Esophagus squamous epithelium (tissue), 5 donors: ENCODE measurements at places on chromosomes 7 and 10.

DNA sequence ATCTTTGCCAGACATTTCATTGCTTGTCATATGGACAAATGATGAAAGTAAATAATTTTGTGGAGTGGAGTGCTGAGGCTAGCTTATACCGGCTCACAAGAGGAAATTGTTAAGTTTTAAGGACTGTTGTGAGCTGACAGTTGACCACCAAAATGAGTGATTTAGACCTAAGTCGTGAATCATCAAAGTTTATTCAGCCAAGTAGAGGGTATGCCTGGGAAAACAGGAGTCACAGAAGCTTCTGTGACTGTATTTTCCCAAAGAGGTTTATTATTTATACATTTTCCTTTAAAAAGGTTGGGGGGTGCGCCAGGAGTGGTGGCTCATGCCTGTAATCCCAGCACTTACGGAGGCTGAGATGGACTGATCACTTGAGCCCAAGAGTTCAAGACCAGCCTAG lies 21.8 kb downstream of the MRPS24 start:
- no peak for DNase-seq

GRCh38 chr7:100585511-100586265 lies at the start of gene LRCH4:
LRCH4 (minus strand) TSS chr7:100586129; CDS start chr7:100586100, 29 bp downstream.
- DNase-seq = no peak

GRCh38 chr10:6056411-6057135 lies 5.6 kb downstream of the IL2RA start:
- DNase-seq = no peak

DNA sequence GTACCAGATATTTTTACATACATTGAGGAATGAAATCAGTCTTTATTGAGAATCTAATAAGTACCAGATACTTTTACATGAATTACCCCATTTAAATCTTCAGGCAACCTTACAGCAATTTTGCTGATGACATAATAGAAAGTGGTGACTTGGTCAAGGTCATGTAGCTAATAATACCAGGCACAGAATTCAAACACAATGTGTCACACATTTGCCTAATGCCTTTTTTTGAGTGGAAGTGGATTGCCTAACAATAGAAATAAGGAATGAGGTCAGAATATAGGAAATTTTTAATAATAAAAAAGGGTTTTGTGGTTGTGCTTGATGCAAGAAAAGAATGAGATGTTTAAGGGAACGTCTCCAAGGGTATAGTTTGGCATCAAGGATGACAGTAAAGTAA lies 466.6 kb upstream of the IGFBP3 start:
- no peak for DNase-seq

DNA sequence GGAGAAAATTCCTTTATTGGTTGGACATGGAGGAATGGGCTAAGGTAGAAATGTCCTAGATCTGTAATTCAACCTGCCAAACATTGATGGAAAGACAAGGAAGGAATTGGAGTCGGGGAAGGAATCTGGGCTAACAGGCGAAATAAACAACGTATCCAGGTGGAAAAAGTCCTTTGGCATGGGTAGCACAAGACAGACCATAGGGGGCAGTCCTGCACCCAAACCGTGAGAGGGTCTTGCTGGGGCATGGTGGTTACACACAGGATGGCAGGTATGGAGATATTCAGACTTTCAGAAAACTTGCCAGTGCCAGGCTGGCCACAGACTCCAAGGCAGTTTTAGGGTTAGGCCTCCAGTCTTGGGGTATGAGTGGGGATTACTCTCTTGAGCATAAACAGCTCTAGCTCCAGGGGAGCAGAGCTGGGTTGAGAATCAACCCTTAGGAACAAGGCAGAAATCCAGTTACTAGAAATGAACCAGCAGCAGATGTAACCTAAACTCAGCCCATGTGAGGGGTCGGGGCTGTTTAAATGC lies 188.6 kb upstream of the GDF10 start:
- DNase-seq = no peak

DNA sequence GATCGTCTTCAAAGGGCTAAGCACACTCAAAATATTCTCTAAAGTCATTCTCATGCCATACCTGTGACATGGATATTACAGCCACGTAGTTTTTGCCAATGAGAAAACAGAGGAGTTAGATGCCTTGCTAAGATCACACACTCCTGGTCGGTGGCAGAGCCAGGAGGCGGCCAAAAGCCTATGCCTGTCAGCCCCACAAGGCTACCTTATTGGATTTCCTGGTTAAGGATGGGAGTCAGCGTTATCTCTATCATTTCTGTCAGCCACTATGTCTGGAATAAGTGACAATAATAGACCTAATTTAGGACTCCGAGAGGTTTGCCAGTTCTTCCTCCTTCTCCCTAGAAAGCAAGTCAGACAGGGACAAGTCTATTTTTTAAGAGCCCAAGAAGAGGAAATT lies 250.8 kb downstream of the TRIL start:
- DNase-seq = no peak

- DNase-seq = no peak
These were observed 46.1 kb upstream of the PPP2R2D start for GRCh38 chr10:131854579-131855335.

DNA sequence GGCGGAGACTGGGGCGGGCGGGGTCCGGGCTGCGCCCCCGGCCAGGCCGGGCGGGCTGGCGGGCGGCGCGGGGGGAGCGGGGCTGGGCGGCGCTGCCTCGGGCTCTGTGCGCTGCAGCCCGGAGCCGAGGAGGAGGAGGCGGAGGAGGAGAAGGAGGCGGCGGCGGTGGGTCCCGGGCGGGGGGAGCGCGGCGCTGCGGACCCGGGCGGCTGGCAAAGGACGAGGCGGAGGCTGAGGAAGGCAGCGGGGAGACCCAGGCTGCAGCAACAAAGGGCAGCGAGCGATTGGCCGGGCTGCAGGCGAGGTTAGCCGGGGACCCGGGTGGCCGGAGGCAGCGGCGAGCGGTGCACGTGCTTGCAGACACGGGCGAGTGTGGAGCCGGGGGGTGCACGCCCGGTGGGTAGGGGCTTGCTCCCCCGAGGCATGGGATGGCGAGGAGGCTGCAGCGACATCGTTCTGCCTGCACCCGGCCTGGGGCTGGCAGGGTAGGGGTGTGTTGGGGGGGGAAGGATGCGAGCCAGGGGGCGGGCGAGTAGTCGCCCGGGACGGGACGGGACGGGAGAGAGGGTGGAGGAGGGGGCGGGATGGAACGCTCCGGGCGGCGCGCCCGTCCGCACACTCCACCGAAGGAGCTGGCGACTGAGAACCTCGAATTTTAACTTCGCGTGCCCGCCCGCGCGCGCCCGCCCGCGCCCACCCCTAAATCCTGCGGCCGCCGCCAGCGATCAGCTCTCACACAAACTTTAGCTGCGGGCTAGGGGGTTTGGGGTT lies 844 bp upstream of the KAT6B start:
- DNase-seq = no peak

GRCh38 chr10:71815515-71816130 lies 35.4 kb downstream of the PSAP start:
- no peak for DNase-seq

DNA sequence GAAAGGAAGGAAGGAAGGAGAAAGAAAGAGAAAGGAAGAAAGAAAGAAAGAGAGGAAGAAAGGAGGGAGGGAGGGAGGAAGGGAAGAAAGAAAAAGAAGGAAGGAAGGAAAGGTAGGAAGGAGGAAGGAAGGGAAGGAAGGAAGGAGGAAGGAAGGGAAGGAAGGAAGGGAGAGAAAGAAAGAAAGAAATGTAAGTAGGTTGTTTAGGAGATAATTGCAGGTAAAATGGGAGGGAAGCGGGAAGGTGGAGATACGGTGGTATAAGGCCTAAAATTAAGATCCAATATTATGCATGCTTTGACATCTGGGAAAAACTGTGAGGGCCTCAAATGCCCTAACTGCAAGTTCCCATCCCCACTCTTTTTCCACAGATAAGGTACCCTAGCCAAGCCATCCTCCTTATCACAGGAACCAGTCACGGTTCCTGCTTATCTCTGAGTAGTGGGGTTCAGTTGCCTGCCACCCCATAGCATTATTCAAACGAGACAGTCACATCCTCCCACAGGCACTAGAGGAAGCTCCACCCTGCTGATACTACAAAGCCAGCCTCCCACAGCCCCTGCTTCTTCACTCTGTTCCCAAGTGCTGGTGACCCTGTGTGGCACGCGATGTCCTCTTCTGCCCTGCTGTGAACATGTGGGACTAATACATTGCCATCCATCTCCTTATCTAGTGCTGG lies 28.7 kb downstream of the ST8SIA6 start:
- no peak for DNase-seq

- peak; percentile 88 for DNase-seq
These were observed 25.1 kb upstream of the DDIT4 start for GRCh38 chr10:72248468-72249151.

GRCh38 chr10:118621304-118621942 lies 26.0 kb upstream of the PRLHR start:
- DNase-seq = no peak

DNA sequence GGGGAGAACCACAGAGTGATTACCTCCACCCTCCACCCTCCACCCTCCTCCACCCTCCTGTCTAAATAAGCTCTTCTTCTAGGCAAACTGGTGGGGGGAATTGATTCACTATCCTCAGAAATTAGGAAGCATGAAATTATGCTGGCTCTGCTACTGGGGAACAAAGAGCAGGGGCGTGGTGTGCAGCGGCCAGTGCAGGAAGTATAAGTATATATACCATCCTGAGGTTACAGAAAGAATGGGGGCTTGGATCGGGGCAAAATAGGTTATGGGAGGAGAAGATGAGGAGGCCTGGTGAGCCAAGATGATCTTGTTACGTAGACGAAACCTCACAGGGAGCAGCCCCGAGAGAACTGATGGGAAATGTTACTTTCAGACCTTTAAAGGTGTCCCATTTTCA lies 49.1 kb downstream of the SYPL1 start:
- DNase-seq = no peak

- DNase-seq = no peak
These were observed 8.6 kb upstream of the TARP start for GRCh38 chr7:38282081-38282480.

DNA sequence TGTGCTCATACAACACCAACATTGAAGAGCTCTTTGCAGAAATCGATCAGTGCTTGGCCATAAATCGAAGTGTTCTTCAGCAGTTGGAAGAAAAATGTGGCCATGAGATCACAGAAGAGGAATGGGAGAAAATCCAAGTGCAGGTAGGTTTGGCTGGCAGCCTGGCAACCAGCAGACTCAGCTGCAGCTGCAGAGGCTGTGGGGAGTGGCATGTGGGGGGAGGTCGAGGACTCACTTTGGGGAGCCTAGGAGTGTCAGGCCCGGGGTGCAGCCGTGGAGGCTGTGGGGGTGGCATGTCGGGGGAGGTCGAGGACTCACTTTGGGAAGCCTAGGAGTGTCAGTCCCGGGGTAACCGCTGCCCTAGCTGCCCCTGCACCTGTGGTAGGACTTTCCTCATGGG lies 35.1 kb downstream of the RNF32 start:
- DNase-seq = no peak

GRCh38 chr10:11104772-11105675 lies 87.4 kb downstream of the CELF2 start:
- DNase-seq = no peak

DNA sequence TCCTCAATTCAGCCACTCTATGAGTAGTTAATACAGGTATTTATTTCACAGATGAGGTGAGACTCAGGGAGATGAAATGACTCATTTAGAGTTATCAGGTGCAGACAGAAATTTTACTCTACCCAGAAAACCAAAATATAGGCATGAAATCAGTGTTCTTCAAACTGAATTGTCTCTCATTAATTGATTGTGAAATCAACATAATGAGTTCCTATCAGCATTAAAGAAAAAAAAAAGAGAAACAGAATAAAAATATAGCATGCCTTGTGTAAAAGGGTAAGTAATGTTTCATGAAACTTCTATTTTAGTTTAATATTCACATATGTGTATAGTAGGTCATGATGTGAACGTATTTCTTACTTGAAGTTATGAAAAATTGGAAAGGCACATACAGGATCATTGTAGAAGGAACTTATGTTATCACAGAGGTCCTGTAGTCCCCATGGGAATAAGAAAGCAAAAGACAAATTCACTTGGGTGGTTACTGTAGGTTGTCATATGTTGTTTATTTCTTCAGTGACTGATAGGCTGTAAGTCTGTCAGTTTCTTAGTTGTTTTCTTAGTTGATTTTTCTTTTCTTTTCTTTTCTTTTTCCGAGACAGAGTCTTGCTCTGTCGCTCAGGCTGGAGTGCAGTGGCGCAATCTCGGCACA lies 47.5 kb downstream of the KAT6B start:
- DNase-seq = no peak

DNA sequence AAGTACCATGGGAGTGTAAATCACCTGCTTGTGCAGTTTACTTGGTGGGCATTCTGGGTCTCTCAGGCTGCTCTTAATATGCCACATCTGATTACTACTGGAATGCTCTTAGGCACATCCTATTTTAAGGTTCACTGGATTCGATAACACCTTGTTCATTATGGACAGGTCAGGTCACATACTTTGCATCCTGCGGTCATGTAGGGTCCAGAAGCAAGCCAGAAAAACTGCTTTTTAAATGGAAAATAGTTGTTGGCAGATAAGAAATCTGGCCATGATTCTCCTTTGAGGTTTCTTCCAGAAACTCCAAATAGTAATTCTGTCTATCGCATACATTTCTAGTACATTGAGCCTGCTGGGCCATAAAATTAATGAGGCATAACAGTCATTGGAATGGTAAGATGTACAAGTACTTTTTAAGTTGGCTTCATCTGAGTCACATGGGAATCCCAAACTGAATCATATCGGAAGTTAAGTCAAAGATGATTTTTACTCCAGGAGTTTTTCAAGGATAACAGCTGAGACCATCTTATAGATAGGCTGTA lies 371.9 kb downstream of the LRRTM3 start:
- DNase-seq = no peak

- no peak for DNase-seq
These were observed 3.7 kb upstream of the STK32C start for GRCh38 chr10:132311338-132311939.

- DNase-seq = no peak
These were observed 30.4 kb downstream of the XPNPEP1 start for GRCh38 chr10:109892931-109893330.

- DNase-seq = no peak
These were observed 303.3 kb downstream of the DNAJB6 start for GRCh38 chr7:157640144-157640543.

GRCh38 chr10:73746721-73747120 lies 2.5 kb downstream of the SEC24C start:
- no peak for DNase-seq

DNA sequence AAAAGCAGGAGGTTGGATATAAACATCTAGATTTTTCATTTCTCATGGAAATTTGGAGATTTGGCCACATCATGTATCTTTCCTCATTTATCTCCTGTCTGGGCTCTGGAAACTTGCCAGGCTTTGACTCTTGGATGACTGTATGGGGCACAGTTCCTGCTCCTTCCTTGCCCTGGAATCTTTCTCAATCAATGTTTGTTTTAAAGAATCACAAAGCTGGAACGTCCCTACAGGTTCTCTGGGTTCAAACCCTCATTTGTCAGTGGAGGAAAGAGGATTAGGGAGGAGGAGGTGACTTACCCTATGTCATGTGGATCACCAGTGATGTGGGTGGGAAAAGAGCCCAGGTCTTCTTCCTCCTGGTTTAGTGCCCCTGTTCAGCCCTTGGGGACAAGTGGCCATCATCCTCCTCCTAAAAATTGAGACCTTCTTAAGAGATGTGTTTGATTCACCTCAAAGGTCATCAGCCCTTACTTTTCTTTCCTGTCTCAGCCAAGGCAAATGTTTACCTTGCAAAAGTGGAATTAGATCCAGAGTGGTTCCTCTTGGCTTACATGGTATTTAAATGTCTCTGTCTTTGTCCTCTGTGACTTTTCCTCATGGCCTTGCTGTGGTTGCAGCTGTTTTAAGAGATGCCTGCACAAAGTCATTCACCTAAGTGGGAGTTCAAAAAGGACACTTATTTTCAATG lies 38.8 kb upstream of the PDZD8 start:
- DNase-seq = no peak
